Putamen (tissue), 1 donor: ENCODE measurements at places on chromosomes 5 and 9.

- DNase-seq, result peak; percentile 26
These were observed 562.2 kb upstream of the MEF2C start for GRCh38 chr5:89445106-89445745.

DNA sequence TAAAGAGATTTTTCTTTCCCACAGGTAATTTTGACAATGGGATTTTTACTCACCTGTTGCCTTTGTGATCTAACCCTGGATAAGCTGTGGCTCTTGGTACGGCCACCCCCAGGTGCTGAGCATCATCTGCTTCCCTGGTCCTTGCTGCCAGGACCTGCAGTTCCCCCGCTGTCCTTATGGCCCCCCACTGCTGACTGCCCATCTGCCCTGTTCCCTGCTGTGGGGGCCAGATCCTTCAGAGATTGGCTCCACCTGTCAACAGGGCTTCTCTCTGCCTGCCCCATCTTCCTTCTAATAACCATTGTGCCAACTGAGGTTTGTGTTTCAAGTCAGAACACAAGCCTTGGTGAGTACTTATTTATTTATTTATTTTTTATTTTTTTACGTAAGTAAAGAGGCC, 183.3 kb downstream of the MAPKAP1 start:
- no peak for DNase-seq

DNA sequence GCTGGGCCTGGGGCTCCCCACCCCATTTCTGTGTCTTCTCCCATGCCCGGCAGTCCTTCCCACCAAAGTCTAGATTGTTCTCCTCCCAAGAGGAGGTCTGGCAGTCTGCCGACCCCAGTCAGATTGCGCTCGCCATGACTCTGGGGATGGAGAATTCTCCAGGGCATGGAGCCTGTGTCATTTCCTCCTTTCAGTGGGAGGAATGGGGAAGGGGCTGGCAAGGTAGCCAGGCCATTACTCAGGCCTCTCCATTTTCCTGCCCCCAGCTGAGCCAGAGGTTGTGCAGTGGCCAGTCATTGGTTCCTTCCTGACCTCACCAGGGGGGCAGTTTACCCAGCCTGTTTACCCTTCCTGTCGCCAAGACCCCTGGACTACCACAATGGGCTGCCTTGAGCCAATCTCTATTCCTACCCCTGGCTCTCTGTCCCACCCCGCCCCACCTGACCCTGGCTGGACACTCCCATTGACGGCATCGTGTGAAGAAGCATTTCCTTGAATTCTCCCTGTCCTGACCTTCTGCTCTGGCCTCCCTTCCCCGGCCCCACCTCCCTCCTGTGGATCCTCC, 628 bp downstream of the SYNPO start:
- no peak for DNase-seq

DNA sequence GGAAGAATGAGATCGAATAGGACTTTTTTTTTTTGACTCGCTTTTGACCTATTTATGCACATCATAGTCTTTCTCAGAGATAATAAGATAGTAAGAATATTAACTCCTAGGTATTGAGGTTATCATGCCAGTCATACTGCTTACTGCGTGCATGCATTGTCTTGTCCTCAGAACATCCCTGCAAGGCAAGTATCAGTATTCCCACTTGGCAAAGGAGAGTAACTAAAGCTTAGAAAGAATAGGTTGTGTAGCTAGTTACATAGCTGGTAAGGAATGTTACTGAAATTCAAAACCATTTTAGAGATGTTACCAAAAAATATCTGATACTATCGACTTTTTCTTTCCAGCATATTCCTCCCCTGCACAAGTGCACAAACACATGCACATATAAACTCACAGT, 296.1 kb upstream of the CLINT1 start:
- no peak for DNase-seq

DNA sequence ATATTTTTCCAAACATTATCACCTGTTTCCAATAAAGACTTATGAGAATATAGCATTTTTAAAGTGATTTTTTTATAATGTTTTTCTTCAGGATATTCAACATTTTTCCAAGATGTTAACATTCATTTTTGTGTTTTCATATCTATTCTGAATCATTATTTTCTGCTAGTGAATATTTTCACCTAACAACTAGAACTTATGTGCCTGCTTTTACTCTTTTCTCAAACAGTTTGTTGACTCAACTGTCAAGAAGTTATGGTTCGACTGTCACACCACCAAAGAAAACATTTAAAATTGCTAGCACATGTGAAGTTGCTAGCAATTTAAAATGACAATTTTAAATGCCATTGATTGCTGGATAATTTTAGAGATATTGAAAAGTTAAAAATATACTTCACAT, 343.3 kb upstream of the CDH9 start:
- no peak for DNase-seq

DNA sequence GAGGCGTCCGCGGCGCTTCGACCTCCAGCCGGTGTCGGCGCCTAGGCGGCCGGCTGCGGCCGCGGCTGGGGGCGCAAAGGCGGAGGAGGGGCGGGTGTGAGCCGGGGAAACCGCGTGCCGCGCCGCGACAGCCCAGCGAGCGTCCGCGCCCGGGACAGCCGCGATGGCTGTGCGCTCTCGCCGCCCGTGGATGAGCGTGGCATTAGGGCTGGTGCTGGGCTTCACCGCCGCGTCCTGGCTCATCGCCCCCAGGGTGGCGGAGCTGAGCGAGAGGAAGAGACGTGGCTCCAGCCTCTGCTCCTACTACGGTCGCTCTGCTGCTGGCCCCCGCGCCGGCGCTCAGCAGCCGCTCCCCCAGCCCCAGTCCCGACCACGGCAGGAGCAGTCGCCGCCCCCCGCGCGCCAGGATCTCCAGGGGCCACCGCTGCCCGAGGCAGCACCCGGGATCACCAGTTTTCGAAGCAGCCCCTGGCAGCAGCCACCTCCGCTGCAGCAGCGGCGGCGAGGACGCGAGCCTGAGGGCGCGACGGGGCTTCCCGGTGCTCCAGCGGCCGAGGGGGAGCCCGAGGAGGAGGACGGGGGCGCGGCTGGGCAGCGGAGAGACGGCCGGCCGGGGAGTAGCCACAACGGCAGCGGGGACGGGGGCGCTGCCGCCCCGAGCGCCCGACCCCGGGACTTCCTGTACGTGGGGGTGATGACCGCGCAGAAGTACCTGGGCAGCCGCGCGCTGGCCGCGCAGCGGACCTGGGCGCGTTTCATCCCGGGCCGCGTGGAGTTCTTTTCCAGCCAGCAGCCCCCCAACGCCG, 605 bp downstream of the CHSY3 start:
- no peak for DNase-seq

DNA sequence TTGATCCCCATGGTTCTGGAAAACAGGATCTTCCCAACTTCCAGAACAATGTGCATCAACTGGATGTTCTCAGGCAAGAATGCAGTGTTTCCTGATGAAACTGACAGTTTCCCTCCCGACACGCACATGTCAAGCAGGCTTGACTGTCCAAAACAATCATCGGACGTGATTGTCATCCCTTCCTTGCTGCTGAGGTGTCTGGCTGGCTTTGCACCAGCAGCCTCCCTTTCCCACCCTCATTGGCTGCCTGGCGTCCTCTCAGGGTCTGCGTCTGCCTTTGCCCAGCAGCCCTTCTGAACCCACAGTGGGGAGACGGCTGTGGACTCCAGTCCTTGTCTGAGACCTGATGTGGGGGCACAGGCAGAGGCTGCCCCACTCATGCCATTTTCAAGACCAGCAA, 110.8 kb downstream of the MARCHF3 start:
- DNase-seq, result no peak

- DNase-seq, result no peak
These were observed 1613.8 kb downstream of the MAT2B start for GRCh38 chr5:165119175-165119574.
